Neural progenitor cell (in vitro differentiated cells): ENCODE measurements at places on chromosomes 4 and X.

- no peak for DNase-seq
Measured at GRCh38 chr4:107065201-107065600, 29.1 kb upstream of the DKK2 start.

DNA sequence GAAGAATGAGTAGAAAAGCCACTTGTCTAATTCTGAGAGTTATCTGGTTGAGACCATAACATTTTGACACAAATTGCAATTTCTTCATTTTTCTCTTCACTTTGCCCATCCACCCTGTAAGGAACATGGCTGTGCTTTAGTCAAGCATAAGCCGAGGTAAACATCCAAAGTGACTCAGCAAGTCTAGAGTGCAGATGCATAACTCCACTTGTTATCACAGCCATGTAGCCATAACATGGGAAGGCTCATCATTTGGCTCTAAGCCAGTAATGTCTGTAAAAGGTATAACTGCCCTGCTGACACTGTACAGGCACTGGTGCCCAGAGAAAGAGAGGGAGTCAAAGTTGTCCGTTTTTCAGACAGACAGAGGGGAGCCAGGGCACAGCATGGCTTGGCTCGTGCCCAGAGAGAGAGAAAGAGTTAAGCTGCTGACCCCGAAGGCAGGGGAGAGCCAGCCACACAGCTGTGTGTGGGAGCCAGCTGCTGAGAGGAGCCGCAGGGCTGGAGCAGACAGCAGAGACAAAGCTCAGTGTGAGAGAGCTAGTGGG lies 76.9 kb upstream of the EXOC1L start:
- peak; percentile 69 for DNase-seq

- DNase-seq, result no peak
Measured at GRCh38 chr4:168188754-168189153, 96.4 kb downstream of the ANXA10 start.

GRCh38 chrX:49840679-49841078 lies 11.6 kb downstream of the PAGE4 start:
- DNase-seq, result peak; percentile 84
